ENCODE measurements at places on chromosomes 7 and 10.

DNA sequence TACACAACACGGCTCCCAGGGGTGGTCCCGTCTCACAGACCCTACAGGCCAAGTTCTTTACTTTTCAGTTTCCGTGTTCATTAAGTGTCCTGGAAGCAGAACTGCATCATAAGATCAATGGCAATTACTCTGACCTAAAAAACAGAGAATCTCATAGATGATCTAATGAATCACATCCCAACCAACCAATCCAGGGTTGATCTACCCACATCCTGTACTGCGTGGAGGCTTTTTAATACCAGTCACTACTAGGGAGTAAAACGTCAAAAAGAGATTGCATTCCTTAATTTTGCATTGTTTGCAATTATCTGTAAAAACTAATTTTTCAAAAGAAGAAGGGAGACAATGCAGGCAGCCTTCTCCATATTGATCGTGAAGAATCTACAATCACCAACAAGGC is 72.6 kb downstream of the PARD3 start:
- DNase-seq, result no peak

DNA sequence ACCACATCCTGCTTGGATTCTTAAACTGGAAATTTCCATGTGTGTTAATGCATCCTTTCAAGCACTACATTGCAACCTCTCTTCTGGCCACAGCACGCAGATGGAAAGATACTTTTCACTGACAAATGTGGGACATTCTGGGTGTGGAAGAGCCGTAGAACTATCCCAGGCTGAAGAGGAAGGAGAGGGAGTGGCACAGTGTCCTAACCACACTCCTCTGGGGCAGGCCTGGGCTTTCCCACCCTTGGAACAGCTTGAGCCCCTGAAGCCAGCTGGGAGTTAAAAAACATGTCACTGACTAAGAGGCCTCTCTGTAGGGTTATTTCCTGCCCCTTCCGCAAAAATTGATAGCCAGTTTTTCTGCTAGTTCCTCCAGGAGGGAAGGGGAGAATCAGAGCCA is 34.0 kb upstream of the DNMBP start:
- no peak for DNase-seq

DNA sequence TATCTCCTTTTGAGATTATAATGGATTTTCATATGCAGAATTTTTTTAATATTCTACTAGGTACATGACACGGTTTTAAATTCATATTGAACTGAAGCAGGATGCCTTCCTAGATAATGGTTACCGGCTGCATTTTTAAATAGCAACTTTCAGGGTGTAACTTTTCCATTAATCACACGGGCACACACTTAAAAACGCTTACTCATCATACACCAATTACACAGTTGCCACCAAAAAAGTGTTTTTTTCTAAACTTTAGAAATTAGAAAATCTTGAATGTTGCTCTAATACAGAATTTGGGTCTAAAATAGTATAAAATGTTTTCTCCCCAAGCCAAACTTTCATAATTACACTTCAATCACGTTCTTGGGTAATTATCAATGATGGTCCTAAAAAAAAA is 149.1 kb upstream of the RNF32 start:
- DNase-seq, result no peak

DNA sequence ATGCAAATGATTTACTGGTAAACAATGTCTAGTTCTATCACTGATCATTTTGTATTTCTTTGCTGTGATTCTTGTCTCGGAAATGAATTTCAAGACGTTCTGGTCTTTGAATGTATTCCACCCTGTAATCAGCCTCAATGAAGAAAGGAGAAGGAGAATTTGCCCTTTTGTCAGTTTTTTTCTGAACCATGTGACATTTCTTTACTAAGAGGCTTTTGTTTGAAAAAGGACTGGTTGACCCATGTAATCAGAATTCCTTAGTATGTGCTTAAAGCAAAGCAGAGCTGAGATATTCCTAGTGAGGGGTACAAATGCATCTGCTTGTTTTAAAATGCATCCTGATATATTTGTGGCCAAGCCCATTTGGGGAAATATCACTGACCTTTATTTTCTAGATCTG is 581.6 kb downstream of the ETV1 start:
- no peak for DNase-seq

- DNase-seq, result no peak
These were observed 78.3 kb upstream of the NRP1 start for GRCh38 chr10:33412653-33413361.

DNA sequence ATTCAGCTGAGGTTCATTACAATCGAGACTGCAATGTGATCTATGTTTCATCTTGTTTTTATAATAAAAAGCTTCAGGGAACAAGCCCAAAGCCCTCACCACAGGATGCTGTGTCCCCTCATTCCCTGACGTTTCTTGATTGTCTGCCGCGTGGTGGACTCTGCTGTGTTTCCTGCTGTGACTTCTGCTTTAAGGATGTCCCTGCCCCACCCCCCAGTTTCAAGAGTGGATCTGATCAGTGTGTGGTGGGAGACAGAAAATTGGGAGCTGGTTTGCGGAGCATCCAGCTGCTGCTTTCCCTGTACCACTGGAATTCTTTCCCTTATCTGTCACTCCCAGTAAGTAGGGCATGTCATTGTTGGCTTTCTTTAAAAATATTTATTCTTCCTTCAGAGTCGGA is 86.2 kb downstream of the CREM start:
- no peak for DNase-seq

Data from stimulated activated CD4-positive, alpha-beta T cell treated with anti-CD3 and anti-CD28 coated beads, Interleukin-4, amount 100 ng/mL, for 48 hours (primary cell).